Natural killer cell treated with Interleukin-12 subunit alpha and Interleukin-12 subunit beta and Interleukin-15 and Interleukin-18, amount 100 ng/mL, for 72 hours (primary cell): ENCODE measurements at places on chromosomes 4 and X.

GRCh38 chr4:126800575-126801141, 832.1 kb upstream of the INTU start:
- DNase-seq = no peak

DNA sequence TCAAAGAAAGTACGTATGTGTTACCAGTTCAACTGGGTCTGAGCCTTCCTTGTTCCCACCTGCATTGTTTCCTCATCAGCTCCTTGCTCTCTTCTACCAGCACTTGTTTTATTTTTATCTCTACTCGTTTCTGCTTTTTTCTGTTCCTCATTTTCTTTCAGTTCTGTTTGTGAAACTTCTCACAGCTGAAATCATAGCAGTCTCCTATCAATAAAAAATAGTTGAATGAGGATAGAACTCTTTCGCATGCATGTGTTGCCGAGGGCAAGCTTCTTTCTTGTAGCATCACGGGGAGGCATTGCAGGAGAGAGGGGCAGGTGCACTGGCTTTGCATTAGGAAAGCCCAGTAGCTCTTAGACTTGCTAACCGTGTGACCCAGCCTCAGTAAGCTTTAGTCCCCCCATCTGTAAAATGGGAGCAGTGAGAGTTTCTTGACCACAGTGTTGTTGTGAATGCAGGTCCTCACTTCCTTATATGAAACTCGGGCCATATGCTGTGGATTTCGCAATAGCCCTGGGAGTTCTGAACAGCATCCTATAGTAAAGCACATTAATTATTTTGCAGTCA, 24.7 kb downstream of the OFD1 start:
- no peak for DNase-seq

DNA sequence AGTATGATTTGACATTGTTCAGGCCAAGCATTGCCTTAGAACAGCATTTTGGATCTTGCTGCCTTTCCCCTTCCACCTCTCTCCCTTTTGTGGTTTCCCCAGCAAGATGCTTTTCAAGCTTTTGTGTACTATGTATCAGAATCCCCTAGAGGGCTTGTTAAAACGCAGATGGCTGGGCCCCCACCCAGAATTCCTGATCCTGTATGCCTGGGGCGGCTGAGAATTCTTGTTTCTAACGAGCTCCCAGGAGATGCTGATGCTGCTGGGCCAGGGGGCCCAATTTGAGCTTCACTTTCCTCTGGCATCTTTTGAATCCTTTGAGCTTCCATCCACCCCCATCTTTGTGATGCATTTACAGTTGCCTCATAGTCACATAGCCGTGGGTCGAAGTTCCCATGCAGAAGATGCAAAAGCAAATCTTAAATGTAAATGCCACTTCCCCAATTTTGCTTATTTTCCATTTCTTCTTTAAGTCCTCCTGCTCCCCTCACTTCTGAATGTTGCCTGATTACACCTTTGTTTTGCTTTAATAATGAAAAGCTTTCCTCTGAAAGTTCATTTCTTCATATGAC, 18.5 kb downstream of the HCCS start:
- no peak for DNase-seq

GRCh38 chr4:181007751-181008150, 1235.5 kb upstream of the TENM3 start:
- no peak for DNase-seq

DNA sequence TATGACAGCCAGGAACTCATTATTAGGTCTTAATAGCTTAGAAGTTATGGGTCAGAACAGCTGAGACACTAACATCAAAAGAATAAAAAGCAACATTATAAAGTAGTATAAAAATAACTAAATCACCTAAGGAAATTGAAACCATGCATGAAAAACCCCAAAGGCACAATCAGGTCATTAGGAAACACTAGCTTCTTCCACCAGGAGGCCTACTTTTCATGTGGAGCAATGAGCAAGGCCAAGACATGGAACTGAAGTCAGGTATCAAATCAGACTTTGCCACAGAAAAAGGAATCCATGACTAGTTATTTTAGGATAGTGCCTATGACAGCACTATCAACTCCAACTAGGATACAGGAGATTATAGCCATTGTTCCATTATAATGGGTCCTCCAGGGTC, 7.9 kb downstream of the HUWE1 start:
- no peak for DNase-seq

DNA sequence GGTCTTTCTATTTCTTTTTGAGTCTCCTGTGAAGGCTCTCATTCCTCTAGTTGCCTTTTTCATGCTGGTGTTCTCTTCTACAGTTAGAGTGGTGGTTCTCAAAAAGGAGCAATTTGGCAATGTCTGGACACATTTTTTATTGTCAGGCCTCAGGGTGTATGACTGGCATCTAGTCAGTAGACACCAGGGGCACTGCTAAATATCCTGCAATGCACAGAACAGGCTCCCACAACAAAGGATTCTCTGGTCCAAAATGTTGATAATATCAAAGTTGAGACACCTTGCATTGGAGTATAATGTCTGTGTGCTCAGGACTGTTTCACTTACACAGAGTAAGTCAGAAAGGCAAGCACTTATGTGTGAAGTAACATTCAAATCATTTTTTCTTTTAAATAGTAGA, 1360.7 kb downstream of the ADGRL3 start:
- DNase-seq = no peak

DNA sequence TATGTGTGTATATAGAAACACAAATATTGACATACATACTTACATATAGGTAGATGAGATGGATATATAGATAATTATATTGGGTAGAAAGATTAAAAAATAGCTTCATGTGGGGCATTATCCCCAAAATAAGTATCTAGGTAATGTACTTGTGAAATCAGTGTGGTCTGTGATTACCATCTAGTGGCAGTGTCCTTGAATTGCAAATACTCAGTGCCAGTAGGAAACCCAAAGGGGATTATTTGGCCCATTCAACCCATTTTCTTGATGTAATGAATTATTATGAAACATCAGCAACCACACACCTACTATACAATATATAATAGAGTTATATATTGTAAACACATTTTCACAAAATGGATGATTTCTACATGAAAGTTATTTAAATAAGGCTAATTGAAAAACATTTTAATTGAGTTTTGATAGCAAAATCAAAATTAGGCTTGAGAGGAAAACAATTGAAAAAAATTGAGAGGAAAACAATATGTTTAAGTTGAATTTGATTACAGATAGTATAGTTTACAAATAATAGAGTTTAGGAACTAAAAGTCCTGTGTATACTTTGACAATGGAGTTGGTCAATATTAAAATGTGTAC, 389.4 kb downstream of the GALNTL6 start:
- no peak for DNase-seq

DNA sequence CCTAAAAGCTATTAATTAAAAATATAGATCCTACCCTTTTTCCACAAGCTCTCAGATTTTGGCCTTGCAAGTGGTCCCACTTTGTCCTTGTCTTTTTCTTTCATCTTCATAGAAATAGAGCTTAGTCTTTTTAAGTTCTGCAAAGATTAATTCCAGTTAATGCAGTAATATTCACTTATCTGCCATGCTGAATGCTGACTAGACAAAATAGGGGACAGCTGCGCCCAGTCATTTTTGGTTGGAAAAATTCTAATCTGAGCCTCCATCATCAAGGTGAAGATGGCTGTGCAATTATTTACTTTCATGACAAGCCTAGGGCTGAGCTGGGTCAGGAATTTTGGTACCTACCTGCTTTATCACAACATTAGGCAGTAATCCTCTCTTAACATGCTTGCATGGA, 241.3 kb upstream of the CXorf66 start:
- DNase-seq = no peak

DNA sequence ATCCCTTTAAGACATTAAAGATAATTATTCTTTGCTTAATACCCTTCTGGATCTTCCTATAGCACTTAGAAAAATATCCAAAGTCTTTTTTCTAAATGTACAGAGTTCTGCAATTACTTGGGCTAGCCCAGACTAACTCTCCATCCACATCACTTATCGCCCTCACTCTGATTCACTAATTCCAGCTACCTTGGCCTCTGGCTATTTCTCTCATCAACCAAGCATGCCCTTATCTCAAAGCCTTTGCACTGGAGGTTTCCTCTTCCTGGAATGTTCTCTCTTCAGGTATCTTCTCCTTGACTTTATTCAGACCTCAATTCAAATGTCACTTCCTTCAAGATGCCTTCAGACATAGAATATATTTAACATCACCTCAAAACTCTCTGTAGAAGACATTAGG, 345.1 kb upstream of the SMIM31 start:
- DNase-seq = no peak

DNA sequence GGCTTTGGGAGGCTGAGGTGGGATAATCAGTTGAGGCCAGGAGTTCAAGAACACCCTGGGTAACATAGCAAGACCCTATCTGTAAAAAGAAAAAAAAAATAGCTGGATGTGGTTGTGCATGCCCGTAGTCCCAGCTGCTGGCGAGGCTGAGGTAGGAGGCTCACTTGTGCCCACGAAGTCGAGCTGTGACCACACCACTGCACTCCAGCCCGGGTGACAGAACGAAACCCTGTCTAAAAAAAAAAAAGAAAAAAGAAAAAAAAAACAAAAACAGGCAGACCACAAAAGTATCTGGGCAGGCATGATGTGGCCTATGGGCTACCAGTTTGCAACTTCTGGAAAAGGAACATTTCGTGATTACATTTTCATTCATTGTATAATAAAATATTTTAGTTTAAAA, 38.1 kb upstream of the RASGEF1B start:
- peak; percentile 74 for DNase-seq

GRCh38 chr4:44761306-44761705, 35.0 kb upstream of the GNPDA2 start:
- DNase-seq = no peak

- DNase-seq = no peak
These were observed 398.3 kb downstream of the PRDM5 start for GRCh38 chr4:120524237-120524636.

- DNase-seq = no peak
These were observed 78.3 kb upstream of the UNC5C start for GRCh38 chr4:95627024-95627605.

DNA sequence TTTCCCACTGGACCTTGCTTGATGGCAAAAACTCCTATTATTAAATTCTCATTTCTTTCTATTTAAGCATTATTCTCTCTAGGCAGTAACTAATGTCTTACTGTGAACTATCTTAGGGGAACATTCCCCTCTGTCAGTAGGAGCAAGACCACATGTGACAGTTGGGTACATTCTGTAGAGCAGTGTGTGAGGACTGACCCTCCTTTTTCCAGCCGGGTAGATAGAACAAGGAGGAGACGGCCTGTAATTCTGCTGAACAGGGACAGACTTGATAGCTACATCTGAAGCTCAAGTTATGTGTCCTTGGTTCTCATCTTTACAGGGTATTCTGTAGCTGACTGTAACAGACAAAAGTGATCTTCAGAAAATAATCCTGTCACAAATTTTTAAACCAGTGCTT, 43.3 kb downstream of the FNIP2 start:
- no peak for DNase-seq

DNA sequence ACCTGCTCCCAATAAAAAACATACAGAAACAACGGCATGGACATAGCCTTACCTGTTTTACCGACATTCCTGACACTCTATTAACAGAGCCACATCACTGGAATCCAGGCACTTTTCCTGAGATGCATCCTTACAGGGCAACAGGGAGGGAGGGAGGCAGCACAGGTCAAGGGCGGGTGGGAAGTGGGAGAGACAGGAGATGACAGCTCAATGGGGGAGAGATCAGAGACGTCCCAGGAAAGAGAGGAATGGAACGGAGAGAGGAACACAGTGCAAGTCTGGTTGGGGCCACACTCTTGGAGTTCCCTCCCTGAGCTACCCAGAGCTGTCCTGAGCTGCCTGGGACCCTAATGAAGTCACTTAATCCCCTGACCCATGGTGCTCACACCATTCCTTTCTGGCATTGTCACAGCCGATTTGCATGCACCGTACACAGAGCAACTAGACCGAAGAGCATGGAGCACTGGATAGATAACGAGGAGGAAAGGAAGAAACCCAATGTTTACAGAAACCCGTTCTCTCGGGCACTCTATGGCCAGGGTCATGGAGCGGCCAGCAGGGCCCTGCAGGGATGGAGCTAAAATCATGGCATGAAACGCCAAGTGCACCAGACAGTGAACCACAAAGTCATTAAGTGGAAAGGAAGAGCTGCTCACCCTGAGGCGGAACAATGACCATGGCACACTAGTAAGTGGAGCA, 93.1 kb downstream of the NSUN7 start:
- DNase-seq = no peak

DNA sequence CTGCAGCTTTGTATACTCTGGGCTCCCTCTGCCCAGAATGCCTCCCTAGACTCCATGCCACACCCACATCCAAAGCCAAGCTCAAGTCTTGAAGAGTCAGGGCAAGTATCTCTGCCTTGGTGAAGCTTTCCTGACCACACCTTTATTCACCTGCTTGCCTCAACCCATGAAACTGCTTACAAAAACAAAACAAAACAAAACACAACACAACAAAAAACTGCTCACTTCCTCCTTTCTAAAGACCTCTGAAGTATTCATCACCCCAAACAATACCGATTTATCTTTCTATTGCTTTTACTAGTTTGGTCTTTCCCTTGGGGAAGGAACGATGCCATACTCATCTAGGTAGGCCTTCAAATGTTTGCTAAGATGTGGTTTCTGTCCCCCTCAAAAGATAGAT, 45.0 kb downstream of the TMEM165 start:
- DNase-seq = no peak

DNA sequence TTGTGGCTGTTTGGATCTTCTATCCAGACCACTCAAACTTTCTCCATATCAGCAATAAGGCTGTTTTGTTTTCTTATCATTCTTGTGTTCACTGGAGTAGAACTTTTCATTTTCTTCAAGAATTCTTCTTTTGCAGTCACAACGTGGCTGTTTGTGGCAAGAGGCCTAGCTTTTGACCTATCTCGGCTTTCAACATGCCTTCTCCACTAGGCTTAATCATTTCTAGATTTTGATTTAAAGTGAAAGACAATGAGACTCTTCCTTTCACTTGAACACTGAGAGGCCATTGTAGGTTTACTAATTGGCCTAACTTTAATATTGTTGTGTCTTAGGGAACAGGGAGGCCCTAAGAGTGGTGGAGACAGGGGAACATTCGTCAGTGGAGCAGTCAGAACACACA, 19.1 kb downstream of the FGF2 start:
- DNase-seq = no peak

DNA sequence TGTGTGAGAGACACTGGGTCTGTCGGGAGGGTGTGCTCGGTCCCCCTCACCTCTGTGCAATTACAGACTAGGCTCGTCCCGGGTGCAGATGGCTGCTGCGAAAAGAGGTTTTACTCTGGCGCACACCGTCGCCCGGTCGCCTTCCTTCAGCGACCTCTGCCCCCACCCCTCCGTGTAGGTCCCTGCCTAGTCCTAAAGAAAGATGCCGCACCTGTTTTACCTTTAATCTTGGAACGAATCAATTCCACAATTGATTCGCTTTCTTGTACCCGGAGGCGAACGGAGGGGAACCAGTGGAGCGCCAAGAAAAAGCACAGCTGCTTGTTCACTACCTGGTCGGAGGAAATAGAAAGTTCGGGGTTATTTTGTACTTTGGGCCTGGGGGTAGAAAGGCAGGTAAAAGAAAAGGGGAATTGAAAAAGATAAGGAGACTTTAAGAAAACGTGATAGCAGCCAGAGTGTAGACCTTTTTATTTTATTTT, 1.2 kb downstream of the NPNT start:
- DNase-seq = no peak

- DNase-seq = no peak
These were observed 710 bp downstream of the PRKG2 start for GRCh38 chr4:81214144-81214880.
